ENCODE measurements at places on chromosomes 13 and 19. TPM values are rescaled to one million over a fixed set of nuclear protein-coding genes. Genes with fewer than 3 reads are reported as not detected.
A peak's percentile ranks its signal among the peaks of the same experiment; 100 is the strongest.

- no peak for DNase-seq
Measured at GRCh38 chr19:34179066-34179465, 6.8 kb downstream of the LSM14A start.

DNA sequence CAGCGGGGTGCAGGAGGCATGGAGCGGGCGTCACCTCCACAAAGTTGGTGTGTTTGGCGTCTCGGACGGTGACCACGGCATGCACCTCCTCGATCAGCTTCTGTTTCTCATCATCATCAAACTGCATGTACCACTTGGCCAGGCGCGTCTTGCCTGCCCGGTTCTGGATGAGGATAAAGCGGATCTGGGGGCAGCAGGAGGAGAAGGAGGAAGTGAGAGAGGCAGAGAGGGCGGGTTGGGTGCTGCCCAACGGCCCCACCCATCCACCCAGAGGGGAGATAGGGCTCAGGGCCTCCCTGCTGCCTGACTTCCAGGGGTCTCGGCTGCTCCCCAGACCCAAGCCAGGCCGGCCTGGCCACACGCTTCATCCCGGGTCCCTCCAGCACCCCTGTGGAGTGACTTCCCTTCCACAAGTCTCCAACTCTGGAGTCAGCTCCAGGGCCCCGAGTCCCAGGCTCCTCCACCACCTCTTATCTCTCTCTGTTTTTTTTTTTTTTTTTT, 4.6 kb downstream of the AP2S1 start:
- no peak for DNase-seq

DNA sequence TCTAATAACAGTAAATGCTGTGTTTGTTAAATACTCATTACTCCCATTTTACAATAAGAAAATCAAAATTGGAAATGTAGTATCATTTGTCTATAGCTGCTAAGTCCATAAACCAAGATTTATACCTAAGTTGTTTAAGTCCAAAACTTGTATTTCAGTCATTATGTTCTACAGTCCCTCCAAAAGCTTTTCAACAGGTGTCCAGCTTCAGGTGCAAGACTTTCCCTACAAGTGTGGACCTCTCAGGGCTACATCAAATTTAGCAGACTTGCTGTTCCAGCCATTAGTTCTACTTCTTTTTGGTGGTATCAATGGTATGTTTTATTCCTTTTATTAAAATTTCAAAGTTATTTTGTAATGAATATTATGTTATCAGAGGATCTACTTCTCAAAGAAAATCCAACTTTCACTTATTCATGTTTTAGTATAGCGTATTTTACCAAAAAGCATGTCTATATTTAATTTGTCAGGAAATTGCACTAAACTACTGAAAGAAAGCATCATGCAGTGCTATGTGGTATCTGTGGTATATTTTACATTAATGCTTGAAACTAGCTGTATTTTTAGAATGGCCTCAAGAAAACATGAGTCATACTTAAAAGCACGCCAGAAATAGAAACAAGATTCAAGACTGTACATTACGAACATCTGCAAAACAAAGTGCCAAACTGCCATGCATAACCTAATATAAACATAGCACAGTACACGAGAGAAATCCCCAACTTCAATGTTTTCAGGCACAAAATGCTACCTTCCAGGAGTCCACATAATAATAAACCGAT, 44.5 kb downstream of the VWA8 start:
- DNase-seq, result peak; percentile 80

GRCh38 chr13:76229281-76229680, 593.2 kb downstream of the LMO7 start:
- no peak for DNase-seq

DNA sequence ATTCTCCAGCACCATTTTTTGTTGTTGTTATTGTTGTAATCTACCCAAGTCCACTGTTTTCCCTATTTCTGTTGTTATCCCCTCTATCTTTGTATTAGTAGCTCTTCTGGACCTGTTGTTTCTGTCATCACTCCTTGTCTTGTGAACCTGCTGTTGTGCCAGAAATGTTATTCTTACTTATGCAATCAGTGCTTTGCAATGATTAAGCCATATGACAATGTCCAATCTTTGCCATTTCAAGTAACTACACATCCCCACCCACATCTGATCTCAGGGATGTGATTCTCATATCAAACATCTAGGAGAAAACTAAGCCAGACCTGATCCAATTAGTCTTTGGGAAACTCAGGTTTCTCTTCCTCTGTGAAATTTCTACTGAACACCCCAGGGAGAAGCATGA, 472.6 kb upstream of the KLHL1 start:
- DNase-seq, result no peak

The URAD gene
- total RNA-seq, result not detected

The C5AR1 gene
- not detected for total RNA-seq

The CYP2A7 gene
- total RNA-seq, result not detected

DNA sequence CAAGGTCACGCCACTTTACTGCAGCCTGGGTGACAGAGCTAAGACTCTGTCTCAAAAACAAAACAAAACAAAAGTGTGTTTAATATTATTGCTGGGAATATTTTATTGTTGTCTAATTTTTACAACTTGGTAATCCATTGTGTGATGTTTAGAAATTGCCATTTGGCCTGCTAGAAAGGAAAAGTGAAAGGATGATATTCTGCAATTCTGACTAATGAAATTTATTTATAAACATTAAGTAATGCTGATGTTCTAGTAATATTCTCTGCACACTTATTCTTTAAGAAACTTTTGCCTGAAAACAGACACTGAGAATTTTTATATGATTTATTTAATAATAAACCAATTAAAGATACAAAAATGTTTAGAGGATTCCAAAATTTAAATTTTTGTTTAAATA, 87.4 kb downstream of the ELF1 start:
- DNase-seq, result no peak

The GRK1 gene
- not detected for total RNA-seq

The SCEL gene
- total RNA-seq, result not detected

- no peak for DNase-seq
Measured at GRCh38 chr19:998064-998463, 2.2 kb upstream of the GRIN3B start.

GRCh38 chr13:50467156-50468110, 376.1 kb downstream of the DLEU7 start:
- no peak for DNase-seq

DNA sequence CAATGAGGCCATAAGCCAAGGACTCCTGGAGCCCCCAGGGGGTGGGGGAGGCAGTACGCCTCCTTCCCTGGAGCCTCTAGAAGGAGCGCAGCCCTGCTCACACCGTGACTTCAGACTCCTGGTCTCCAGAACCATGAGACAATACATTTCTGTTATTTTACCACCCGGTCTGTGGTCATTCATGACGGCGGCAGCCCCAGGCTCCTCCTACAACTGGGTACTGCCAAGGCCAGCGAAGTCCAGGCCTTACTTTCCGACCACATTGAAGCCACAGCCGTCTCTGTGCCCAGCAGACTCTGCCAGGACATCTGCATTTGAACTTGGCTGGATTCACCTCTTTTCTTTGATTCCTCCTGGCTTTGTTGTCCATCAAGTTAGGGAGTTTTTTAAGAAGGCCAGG, 10.5 kb downstream of the GNG7 start:
- no peak for DNase-seq

- DNase-seq, result no peak
Measured at GRCh38 chr13:110812121-110812868, 98.8 kb downstream of the ING1 start.

DNA sequence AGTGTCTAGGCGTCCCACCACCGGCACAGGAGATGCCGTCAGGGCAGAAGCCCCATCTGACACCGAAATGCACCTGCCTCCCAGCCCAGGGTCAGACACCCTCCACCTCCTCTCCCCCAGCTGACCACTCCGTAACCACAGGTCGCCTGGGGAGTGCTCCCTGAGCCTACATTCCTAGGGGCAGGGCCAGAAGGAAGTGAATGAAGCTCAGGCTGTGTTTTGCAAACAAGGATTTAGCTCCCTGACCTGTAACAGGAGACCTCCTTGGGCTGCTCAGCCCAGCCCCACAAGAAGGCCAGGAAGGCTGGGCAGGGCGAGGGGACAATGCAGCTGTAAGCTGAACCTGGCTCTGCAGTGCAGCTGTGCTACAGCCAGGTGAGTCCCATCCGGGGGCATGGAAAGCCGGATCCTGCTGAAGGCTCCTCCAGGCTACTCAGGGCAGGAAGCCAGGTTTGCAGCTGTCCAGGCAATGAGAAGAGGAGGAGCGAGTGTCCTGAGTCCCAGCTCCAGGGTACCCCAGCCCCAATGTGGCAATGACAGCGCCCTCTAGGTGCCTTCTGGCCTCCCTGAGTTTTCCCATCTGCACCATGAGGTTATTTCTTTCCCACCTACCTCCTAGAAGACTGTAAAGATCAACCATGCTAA, 42.1 kb downstream of the RHPN2 start:
- no peak for DNase-seq

GRCh38 chr13:39811696-39812095, 156.2 kb downstream of the COG6 start:
- DNase-seq, result no peak

DNA sequence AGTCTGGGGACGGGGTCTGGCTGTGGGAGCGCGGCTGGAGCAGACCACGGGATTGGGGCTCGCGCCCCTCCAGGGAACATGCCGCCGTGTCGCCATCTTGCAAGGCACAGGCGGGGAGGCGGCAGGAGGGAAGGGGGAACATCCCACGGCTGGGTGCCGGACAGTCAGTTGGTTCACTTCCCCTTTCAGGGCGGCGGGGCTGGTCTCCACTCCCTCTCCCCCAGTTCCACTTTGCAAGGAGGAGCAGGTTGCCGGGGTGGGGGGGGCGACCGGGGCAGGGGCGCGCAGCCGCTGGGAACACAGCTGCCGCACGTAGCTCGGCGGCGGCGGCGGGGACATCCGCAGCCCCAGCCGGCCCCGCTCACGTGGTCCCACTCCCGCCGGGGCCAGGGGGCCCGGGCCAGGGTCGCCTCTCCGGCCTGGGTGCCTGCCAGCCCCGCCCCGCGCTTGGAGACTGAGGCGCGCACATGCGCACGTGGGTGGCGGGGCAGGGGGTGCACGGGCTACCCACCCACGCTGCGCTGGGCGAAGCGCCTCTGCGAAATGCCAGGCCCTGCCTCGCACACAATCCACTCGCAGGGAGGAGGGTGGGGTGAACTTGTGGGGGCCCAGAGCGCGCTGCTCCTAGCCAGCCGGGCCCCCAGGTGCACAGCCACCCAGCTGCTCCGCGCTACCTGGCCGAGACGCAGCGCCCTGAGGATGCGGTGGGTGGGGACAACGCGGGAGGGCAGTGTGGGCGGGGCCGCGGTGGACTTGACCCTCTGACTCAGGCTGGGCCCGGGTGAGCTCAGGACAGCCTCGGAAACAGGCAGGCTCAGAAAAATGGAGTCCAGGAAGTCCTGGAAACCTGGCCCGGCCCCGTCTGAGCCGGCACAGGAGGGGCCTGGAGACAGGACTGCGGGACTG, 6.4 kb downstream of the KLF16 start:
- peak; percentile 78 for DNase-seq

The C19orf81 gene
- total RNA-seq, result 0.89 TPM

- peak; percentile 97 for DNase-seq
Measured at GRCh38 chr19:55653651-55654322, 1.0 kb upstream of the U2AF2 start.

DNA sequence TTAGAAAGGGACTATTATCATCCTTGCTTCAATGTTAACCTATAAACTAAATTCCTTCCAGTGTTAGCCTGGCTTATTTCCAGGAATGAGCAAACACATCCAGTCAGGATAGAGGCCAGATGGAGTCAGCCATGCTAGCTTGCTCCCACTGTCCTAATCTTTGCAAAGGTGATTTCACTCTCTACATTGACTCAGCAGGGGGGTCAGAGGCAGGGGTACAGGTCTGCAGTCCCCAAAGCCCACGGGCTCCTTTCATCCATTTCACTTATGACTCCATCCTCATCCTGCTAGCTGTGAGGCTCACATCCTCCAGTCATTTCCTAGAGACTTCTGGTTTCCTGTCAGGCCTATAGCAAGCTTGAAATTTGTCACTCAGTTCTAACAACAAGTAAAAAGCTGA, 63.4 kb upstream of the CEACAM8 start:
- DNase-seq, result peak; percentile 86

The ATP1A3 gene
- under 0.01 TPM for total RNA-seq

- DNase-seq, result no peak
Measured at GRCh38 chr19:16134510-16134909, 9.0 kb upstream of the HSH2D start.

The PSG4 gene
- 2.3 TPM for total RNA-seq

DNA sequence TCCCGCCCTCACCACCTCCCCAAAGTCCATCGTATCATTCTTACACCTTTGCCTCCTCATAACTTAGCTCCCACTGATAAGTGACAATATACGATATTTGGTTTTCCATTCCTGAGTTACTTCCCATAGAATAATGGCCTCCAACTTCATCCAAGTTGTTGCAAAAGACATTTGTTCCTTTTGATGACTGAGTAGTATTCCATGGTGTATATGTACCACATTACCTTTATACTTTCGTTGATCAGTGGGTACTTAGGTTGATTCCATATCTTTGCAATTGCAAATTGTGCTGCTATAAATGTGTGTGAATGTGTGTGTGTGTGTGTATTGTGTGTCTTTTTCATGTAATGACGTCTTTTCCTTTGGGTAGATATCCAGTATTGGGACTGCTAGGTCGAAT, 109.6 kb downstream of the ZNF536 start:
- no peak for DNase-seq

- DNase-seq, result peak; percentile 74
Measured at GRCh38 chr13:76600081-76600480, 286.1 kb downstream of the KCTD12 start.

- no peak for DNase-seq
Measured at GRCh38 chr13:92500192-92500591, 726.4 kb upstream of the GPC6 start.

DNA sequence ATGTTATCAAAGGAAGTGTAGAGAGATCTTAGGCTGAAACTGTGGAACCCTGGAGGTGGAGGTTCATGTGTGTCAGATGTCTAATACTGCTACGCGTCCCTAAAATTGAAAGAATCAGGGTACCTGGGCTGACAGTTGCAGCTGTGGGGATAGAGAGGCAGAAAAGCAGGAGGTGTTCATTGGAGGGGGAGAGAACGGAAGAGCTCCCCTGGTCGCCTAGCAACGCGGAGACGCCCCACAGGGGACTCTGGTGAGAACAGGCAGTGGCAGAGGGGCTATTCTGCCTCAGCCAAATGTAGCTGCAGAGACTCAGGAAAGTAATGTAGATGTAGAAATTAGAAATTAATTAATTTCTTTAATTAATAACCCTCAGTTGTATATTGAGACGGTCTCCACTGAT, 10.1 kb upstream of the ZNF835 start:
- no peak for DNase-seq

The WDR88 gene
- not detected for total RNA-seq

DNA sequence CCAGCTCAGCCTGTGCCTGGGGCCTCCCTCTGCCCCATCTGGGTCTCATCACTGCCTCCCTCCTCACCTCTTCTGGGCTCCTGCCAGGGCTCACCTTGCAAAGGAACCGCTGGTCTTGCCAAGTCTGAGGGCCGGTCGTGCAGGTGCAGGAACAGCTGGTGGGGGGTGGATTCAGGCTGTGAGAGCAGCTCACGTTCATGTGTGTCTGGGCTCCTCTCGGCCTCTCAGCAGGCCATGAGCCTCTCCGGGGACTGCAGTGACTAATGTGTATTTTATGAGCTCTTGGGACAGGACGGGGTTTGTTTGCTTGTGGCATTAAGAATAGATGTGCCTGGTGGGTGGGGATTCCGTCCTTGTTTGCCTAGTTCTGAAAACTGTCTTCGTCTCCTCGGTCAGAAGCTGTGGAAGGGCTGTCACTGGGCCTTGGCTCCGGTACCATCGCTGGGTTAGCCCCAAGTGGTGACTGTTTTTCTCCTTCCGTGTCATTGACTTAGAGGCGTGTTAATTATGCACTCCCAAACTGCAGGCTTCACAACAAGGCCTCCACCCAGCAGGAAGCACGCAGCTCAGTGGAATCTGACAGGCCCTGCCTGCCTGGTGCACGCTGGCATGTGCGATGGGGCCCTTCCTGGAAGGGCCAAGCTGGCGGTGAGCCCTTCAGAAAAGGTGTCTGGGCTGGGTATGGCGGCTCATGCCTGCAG, 77.6 kb downstream of the KDM4B start:
- no peak for DNase-seq
